ENCODE measurements at places on chromosomes 4 and X. TPM values are rescaled to one million over a fixed set of nuclear protein-coding genes. Genes with fewer than 3 reads are reported as not detected.

DNA sequence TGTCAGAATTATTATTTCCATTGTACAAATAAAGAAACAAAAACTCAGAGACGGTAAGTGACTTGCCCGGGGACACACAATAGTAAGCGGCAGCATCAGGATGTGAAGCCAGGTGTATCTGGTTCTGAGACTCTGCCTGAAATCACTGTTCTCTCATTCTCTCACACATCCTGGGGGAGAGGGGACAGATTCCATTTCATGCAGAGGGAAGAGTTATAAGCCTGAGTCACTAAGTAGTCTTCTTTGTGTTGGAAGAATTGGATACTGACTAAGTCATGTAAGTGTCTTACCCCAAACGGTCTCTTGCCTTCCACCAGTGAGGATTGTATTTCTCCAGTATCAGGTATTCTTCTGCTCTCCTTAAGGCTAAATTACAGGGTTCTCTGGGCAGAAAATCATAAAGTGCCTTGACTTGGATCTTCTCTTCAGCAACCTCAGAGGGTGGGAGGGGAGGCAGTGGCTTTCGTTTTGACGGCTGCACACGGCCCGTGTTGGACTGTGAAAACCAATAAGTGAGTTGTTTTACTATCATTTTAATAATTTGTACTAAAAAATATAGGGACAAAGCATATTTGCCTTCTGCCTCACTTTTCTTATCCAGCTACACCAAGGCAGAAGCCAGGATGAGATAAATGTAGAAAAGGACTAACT is 21.9 kb downstream of the TXK start:
- no peaks in the 10 kb centered on the region for H3K4me1 ChIP-seq
- DNase-seq = peak; percentile 40
- no peaks in the 10 kb centered on the region for H3K36me3 ChIP-seq

GRCh38 chr4:52949336-52949735 is 87.2 kb downstream of the RASL11B start:
- H3K27me3 ChIP-seq = no peaks in the 10 kb centered on the region
- H3K4me3 ChIP-seq = no peak overlapping the region
- H3K4me1 ChIP-seq = 0 out of 2 replicates have a peak, but pooled peaks cover 4% of the 10 kb centered on the region
- no peak overlapping the region for H3K27ac ChIP-seq
- no peak for DNase-seq
- H3K36me3 ChIP-seq = no peaks in the 10 kb centered on the region

DNA sequence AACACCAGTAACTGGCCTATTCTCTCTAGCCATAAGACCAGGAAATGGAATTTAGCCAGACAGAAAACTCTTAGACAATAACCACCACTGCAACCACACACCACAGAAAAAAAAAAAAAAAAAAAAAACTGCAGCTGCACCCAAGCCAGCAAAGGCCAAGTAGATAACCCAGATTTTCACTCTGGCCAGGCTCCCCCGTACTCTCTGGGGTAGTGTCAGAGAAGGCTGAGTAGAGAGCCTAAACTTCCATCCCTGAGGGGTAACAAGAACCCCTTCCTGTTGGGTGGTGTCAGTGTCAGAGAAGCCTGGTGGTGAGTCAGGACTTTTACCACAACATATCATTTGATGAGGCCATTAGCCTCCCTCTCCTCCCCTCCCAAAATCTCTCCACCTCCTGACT is 5.6 kb upstream of the DLG3 start:
- H3K36me3 ChIP-seq = no peaks in the 10 kb centered on the region
- no peak overlapping the region for H3K27ac ChIP-seq
- no peaks in the 10 kb centered on the region for H3K27me3 ChIP-seq
- peak; percentile 25 for DNase-seq
- H3K4me3 ChIP-seq = no peak overlapping the region

- H3K4me3 ChIP-seq = no peak overlapping the region
- DNase-seq = no peak
- no peaks in the 10 kb centered on the region for H3K36me3 ChIP-seq
- H3K27me3 ChIP-seq = no peaks in the 10 kb centered on the region
Observed at GRCh38 chr4:13558881-13559280, 14.6 kb upstream of the NKX3-2 start.

The BEX1 gene
- total RNA-seq = 73.0 TPM

The SLC25A53 gene
- total RNA-seq = 6.1 TPM

DNA sequence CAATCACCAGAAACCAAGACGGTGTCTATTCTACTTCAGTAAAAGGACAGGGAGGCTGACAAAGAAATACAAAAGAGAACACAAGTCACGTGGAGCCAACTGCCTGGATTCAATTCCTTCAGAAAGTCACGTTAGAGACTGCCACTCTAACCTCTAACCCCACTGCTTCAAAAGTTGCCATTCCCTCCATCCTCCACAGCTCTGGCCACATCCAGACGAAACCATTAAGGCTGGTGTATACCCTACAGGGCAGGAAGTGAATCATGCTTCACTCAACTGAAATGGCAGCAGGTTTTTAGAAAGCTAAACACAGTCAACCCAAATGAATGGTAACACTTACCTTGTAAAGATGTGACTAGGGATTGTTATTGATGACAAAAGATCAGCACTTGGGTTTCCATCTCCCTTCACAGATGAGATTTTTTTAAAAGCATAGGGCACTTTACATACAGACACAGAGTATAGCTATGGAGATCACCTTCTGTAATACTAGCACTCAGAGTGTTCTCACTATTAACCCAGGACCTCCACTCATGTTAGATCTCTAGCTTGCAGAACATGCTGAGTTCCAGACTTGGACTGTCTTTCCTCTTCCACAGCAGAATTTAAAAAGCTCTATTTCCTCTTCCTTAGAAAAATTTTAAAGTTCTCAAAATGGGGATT is 37.4 kb downstream of the MAML3 start:
- DNase-seq = peak; percentile 52
- no peak overlapping the region for H3K27ac ChIP-seq
- H3K27me3 ChIP-seq = no peaks in the 10 kb centered on the region
- H3K4me1 ChIP-seq = peaks cover 20% of the 10 kb centered on the region
- H3K4me3 ChIP-seq = no peak overlapping the region
- no peaks in the 10 kb centered on the region for H3K36me3 ChIP-seq

DNA sequence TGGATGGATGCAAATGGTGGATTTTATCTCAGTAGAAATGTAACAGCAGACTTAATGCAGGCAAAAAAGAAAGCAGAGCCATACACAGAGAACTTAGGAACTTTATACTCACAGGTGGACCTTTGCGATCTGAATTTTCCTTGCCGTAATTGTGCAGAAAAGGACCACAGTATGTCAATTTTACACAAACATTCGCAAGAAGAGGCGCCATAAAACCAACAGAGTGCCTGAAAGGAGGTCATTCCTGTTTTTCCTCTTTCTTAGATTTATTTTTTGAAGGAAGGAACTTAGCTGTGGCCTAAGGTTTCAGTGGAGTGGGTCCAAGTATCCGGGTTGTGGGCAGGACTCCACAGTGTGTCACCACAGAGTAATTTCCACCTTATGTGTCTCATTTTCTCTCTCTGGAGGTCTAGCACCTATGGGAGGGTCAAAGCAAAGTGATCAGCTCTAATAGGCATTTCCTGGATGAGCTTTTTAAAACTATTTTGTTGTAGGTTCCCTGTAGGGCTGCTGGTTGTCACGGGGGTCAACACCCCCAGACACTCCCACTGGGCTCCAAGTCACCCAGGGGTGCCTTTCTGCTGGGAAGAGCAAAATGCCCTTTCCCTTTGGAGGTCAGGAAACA is 24.7 kb upstream of the PBDC1 start:
- peaks cover 11% of the 10 kb centered on the region for H3K4me1 ChIP-seq
- H3K4me3 ChIP-seq = peak overlapping the region; percentile 62
- peak overlapping the region; percentile 67 for H3K27ac ChIP-seq
- no peaks in the 10 kb centered on the region for H3K36me3 ChIP-seq
- H3K27me3 ChIP-seq = no peaks in the 10 kb centered on the region

The FAT4 gene
- 22.0 TPM for total RNA-seq

The POF1B gene
- total RNA-seq = not detected

- no peak overlapping the region for H3K27ac ChIP-seq
- no peaks in the 10 kb centered on the region for H3K36me3 ChIP-seq
- no peak overlapping the region for H3K4me3 ChIP-seq
- no peaks in the 10 kb centered on the region for H3K27me3 ChIP-seq
- no peak for DNase-seq
Observed at GRCh38 chr4:60485276-60485675, 714.9 kb upstream of the ADGRL3 start.

The TMEM150C gene
- total RNA-seq = 0.22 TPM

The C4orf46 gene
- total RNA-seq = 19.5 TPM

The NLGN3 gene
- total RNA-seq = 0.63 TPM

- H3K4me1 ChIP-seq = no peaks in the 10 kb centered on the region
- H3K4me3 ChIP-seq = no peak overlapping the region
- no peaks in the 10 kb centered on the region for H3K27me3 ChIP-seq
- no peak for DNase-seq
Observed at GRCh38 chr4:3469386-3470243, 6.5 kb downstream of the DOK7 start.

DNA sequence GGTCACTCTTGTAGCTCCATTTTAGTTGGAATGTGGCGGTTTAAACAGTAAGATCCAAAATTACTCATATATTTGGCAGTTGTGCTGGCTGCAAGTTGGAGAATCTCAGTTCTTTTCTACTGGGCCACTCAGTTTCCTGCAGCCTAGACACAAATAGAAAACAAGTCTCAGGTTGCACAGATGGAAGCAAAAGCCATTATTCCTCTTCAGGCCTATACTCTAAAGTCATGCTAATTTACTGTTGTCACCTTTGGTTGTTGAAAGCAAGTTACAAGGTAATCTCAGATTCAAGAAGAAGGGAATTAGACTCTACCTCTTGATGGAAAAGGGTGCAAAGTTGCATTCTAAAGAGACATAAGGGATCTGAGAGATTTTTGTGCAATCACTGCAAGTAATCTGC is 345.4 kb downstream of the ADAM29 start:
- H3K36me3 ChIP-seq = no peaks in the 10 kb centered on the region
- H3K27me3 ChIP-seq = no peaks in the 10 kb centered on the region
- DNase-seq = no peak
- no peaks in the 10 kb centered on the region for H3K4me1 ChIP-seq

- no peaks in the 10 kb centered on the region for H3K36me3 ChIP-seq
- no peak overlapping the region for H3K27ac ChIP-seq
- H3K27me3 ChIP-seq = peaks cover 64% of the 10 kb centered on the region
Observed at GRCh38 chrX:25013632-25014365, 2.0 kb downstream of the ARX start.

The COX7B2 gene
- total RNA-seq = not detected

- H3K4me1 ChIP-seq = peaks cover 21% of the 10 kb centered on the region
- H3K4me3 ChIP-seq = no peak overlapping the region
- no peaks in the 10 kb centered on the region for H3K36me3 ChIP-seq
- peak overlapping the region; percentile 32 for H3K27ac ChIP-seq
Observed at GRCh38 chr4:77146186-77147078, 10.6 kb upstream of the CCNG2 start.

DNA sequence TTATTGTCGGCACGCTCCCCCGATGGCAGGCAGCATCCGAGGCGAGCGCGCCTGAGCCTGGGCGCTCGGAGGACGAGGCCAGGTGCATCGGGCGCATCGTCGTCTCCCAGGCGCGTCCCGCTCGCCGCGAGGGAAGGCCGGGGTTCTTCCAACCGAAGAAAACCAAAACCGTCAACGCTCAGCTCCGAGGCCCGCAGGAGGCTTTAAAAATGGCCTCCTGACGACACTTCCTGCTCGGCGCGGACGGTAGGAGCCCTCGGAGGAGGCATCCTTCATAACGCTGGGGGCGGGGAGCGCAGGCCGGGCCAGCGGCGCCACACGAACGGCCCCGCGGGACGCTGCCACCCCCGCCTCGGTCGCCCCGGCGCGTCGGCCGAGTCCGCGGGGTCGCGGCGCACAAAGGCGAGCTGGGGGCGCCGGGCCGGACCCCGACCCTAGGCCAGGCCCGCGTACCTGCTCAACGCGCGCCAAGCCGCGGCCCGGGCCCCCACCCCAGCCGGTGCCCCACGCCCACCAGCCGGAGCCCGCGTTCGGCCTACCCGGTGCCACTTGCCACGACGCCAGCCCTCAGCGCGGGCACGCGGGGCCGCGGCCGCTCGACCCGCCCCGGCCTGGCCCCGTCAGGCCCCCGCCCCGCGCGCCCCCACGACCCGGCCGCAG is 501 bp downstream of the ZNF518B start:
- peak overlapping the region; percentile 71 for H3K4me3 ChIP-seq
- peak; percentile 80 for DNase-seq
- H3K27ac ChIP-seq = peak overlapping the region; percentile 19
- 0 out of 2 replicates have a peak, but pooled peaks cover 4% of the 10 kb centered on the region for H3K27me3 ChIP-seq
- peaks cover 8% of the 10 kb centered on the region for H3K36me3 ChIP-seq

GRCh38 chrX:85499400-85499799 is 119.9 kb upstream of the POF1B start:
- no peaks in the 10 kb centered on the region for H3K36me3 ChIP-seq
- H3K27ac ChIP-seq = no peak overlapping the region
- H3K27me3 ChIP-seq = no peaks in the 10 kb centered on the region
- DNase-seq = no peak
- H3K4me3 ChIP-seq = no peak overlapping the region

GRCh38 chr4:56828784-56829535 is 7.5 kb upstream of the SPINK2 start:
- H3K36me3 ChIP-seq = no peaks in the 10 kb centered on the region
- no peak overlapping the region for H3K4me3 ChIP-seq
- H3K27ac ChIP-seq = no peak overlapping the region
- 0 out of 2 replicates have a peak, but pooled peaks cover 7% of the 10 kb centered on the region for H3K27me3 ChIP-seq

DNA sequence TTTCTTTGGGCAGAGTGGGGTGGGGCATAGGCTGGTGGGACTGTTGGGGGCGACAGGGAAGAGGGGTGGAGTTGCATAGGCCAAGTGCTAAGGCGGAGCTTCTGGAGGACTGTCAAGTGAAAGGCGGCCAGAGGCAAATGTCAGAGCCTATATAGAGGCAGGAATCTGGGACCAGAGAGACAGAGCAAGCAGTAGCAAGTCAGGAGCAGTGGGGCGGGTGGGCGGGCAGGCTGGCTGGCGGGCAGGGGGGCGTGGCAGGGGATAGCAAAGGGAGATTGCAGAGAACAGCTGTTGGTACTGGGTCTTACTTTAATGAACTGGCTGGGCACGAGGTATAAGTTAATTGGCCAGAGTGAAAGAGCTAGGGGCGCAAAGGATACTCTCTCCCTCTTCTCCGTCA is 89.8 kb downstream of the RTL9 start:
- no peak for DNase-seq
- H3K36me3 ChIP-seq = no peaks in the 10 kb centered on the region
- H3K4me1 ChIP-seq = no peaks in the 10 kb centered on the region
- H3K27me3 ChIP-seq = no peaks in the 10 kb centered on the region

The USP46 gene
- total RNA-seq = 11.3 TPM

- no peak for DNase-seq
- no peak overlapping the region for H3K4me3 ChIP-seq
- no peak overlapping the region for H3K27ac ChIP-seq
- no peaks in the 10 kb centered on the region for H3K4me1 ChIP-seq
- H3K36me3 ChIP-seq = no peaks in the 10 kb centered on the region
- H3K27me3 ChIP-seq = no peaks in the 10 kb centered on the region
Observed at GRCh38 chrX:131752493-131753198, 208.8 kb downstream of the OR13H1 start.

The OTUD6A gene
- not detected for total RNA-seq

GRCh38 chrX:54030329-54030728 is 13.9 kb downstream of the PHF8 start:
- no peak overlapping the region for H3K4me3 ChIP-seq
- no peaks in the 10 kb centered on the region for H3K27me3 ChIP-seq
- H3K27ac ChIP-seq = no peak overlapping the region
- no peaks in the 10 kb centered on the region for H3K4me1 ChIP-seq
- H3K36me3 ChIP-seq = no peaks in the 10 kb centered on the region

The EVC gene
- 56.2 TPM for total RNA-seq

- no peaks in the 10 kb centered on the region for H3K27me3 ChIP-seq
- H3K27ac ChIP-seq = no peak overlapping the region
- no peak overlapping the region for H3K4me3 ChIP-seq
- H3K4me1 ChIP-seq = peaks cover 20% of the 10 kb centered on the region
- DNase-seq = peak; percentile 54
- H3K36me3 ChIP-seq = no peaks in the 10 kb centered on the region
Observed at GRCh38 chr4:123597586-123597985, 201.0 kb downstream of the SPRY1 start.

The MAGED4 gene
- total RNA-seq = 63.1 TPM

The GLOD5 gene
- not detected for total RNA-seq

The TMEM144 gene
- total RNA-seq = 0.63 TPM

The AADAT gene
- total RNA-seq = 4.3 TPM

The FAM3A gene
- total RNA-seq = 43.6 TPM
